Bronchus fibroblast of lung (primary cell): ENCODE measurements at places on chromosomes 5 and 9. TPM values are rescaled to one million over a fixed set of nuclear protein-coding genes. Genes with fewer than 3 reads are reported as not detected.

ALDH1A1 gene
- 0.17 TPM in 1 of 2 replicates, not detected in the other for total RNA-seq

BASP1 gene
- total RNA-seq = 159 and 196 TPM in 2 replicates

SPAAR gene
- total RNA-seq = 0.34 TPM in 1 of 2 replicates, not detected in the other

DDX4 gene
- not detected in 2 replicates for total RNA-seq

SELENOP gene
- total RNA-seq = 19.9 and 30.4 TPM in 2 replicates

AQP3 gene
- 2.4 and 3.5 TPM in 2 replicates for total RNA-seq

GARIN3 gene
- total RNA-seq = not detected in 2 replicates

IFNE gene
- total RNA-seq = 0.17 TPM in 1 of 2 replicates, not detected in the other

LURAP1L gene
- total RNA-seq = 12.8 and 14.6 TPM in 2 replicates

PRRX2 gene
- total RNA-seq = 14.3 and 14.9 TPM in 2 replicates

INSL6 gene
- not detected in 2 replicates for total RNA-seq

MSX2 gene
- 1.8 and 2.2 TPM in 2 replicates for total RNA-seq

GRM6 gene
- not detected in 2 replicates for total RNA-seq

PCDHB15 gene
- total RNA-seq = 0.15 and 0.17 TPM in 2 replicates

ANKRD55 gene
- total RNA-seq = under 0.01 TPM in 1 of 2 replicates, not detected in the other

KCNV2 gene
- total RNA-seq = not detected in 2 replicates

ZSWIM6 gene
- total RNA-seq = 4.9 and 5.6 TPM in 2 replicates

C1QTNF3 gene
- total RNA-seq = 0.34 and 0.59 TPM in 2 replicates

BARHL1 gene
- not detected in 2 replicates for total RNA-seq

PCDHA4 gene
- total RNA-seq = under 0.01 TPM in 2 replicates

TPPP gene
- total RNA-seq = under 0.01 and 0.17 TPM in 2 replicates

RNF180 gene
- total RNA-seq = 1.0 and 1.2 TPM in 2 replicates

STOML2 gene
- total RNA-seq = 225 and 245 TPM in 2 replicates

IL5 gene
- total RNA-seq = not detected in 2 replicates

PCA3 gene
- not detected in 2 replicates for total RNA-seq

IRGM gene
- not detected in 2 replicates for total RNA-seq

ORM2 gene
- not detected in 2 replicates for total RNA-seq

DAB2IP gene
- total RNA-seq = 9.8 and 10.1 TPM in 2 replicates

SLC30A5 gene
- 35.7 and 40.3 TPM in 2 replicates for total RNA-seq

WDR38 gene
- total RNA-seq = not detected in 2 replicates

GPX3 gene
- total RNA-seq = 2.4 and 2.7 TPM in 2 replicates

FGF10 gene
- 1.0 TPM in 2 replicates for total RNA-seq

DMRTA1 gene
- 0.15 and 0.17 TPM in 2 replicates for total RNA-seq

GRIN1 gene
- not detected in 2 replicates for total RNA-seq

WHRN gene
- total RNA-seq = 0.15 and 0.34 TPM in 2 replicates

LCN1 gene
- total RNA-seq = not detected in 2 replicates

C9orf40 gene
- total RNA-seq = 7.3 and 10.6 TPM in 2 replicates

ADAMTSL1 gene
- total RNA-seq = 35.8 and 39.1 TPM in 2 replicates

GADD45G gene
- total RNA-seq = 0.15 and 0.17 TPM in 2 replicates

PDE4D gene
- total RNA-seq = 6.5 and 8.7 TPM in 2 replicates

LCN9 gene
- not detected in 2 replicates for total RNA-seq

GCNT4 gene
- total RNA-seq = 0.30 and 0.34 TPM in 2 replicates

GTF3C4 gene
- 7.0 and 8.6 TPM in 2 replicates for total RNA-seq

ARL10 gene
- total RNA-seq = 2.2 and 3.4 TPM in 2 replicates

TEK gene
- 1.9 and 2.2 TPM in 2 replicates for total RNA-seq

SLIT3 gene
- 0.15 and 0.34 TPM in 2 replicates for total RNA-seq

AQP7 gene
- total RNA-seq = not detected in 2 replicates

FTMT gene
- total RNA-seq = not detected in 2 replicates

PCDHGA9 gene
- 1.7 and 1.9 TPM in 2 replicates for total RNA-seq

SMAD5 gene
- total RNA-seq = 28.6 and 39.5 TPM in 2 replicates

PCDHB9 gene
- not detected in 2 replicates for total RNA-seq

UBLCP1 gene
- total RNA-seq = 15.9 and 23.2 TPM in 2 replicates

PCDHGC5 gene
- 0.17 and 0.30 TPM in 2 replicates for total RNA-seq

TCF7 gene
- 2.7 and 4.3 TPM in 2 replicates for total RNA-seq

C1QTNF2 gene
- total RNA-seq = 0.34 and 0.74 TPM in 2 replicates

IRX1 gene
- total RNA-seq = not detected in 2 replicates
